ENCODE measurements at places on chromosomes 7 and 10.

DNA sequence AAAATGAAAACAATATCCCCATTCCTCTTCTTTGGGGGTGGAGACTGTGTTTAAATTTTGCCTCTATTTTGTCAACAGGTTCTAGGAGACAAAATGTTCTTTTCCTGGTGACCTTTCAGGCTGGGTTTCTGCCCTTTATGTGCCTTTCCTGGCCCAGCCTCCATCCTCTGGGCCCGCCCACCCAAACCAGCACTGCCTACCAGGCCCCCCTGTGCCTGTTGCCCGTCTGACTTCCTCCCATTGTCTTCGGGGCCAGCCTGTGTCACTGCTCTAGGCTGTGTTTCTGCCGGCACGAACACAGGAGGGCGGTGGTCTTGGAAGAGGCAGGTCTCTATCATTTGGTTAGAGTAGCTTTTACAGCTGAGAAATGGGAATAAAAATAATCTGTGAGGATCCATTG, 13.9 kb downstream of the TSPAN14 start:
- peak; percentile 36 for DNase-seq

DNA sequence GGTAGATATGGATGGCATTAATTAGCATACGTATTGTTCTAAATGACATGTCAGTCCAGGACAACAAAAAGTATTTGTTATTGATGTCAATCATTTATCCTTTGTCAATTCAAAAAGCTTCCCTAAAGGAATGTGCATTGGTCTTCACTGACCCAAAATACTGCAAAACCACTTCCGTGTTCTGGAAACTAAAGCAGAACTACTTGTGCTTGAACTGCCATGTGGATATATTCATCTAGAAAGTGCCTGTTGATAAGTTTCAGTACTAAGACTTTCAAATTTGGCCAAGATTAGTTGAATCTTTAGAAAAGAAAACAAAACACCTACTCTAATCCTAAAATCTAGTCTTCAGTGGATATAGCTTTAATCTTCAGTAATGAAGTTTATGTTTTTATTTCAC, 242.1 kb upstream of the PPP1R3A start:
- DNase-seq, result no peak

GRCh38 chr10:10327934-10328333, 689.7 kb upstream of the CELF2 start:
- DNase-seq, result no peak

GRCh38 chr10:49526619-49527018, 12.3 kb downstream of the ERCC6 start:
- no peak for DNase-seq

DNA sequence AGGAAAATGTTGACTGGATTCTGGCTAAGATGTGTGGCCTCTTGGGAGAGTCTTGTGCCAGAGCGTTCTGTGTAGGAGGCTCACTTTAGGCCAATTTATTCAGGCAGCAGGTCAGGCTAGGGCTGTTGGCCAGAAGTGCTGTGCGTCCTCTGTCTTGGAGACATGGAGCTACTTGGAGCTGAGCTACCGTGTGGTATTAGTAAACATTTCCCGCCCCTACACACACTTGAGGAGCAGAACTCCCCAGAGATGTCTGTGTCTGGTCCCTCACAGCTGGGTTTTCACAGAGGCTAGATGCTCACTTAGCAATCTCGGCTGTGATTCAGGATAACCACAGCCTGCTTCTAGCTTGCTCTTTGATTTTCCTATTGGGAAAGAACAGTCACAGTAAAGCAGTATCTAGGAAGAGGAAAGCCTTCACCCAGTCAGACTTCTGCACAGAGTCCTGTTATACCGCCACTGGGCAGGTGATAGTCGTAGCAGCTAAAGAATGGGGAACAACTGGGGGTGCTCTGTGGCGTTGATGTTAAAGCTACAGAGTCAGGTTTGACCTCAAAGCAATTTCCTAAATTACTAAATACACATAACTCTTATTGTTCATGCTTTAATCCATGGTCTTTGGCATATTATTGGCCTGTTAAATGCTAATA, 86.7 kb downstream of the MDFIC start:
- no peak for DNase-seq

- no peak for DNase-seq
Measured at GRCh38 chr7:80612880-80613279, 25.6 kb upstream of the CD36 start.
